ENCODE measurements at places on chromosomes 4 and X.

DNA sequence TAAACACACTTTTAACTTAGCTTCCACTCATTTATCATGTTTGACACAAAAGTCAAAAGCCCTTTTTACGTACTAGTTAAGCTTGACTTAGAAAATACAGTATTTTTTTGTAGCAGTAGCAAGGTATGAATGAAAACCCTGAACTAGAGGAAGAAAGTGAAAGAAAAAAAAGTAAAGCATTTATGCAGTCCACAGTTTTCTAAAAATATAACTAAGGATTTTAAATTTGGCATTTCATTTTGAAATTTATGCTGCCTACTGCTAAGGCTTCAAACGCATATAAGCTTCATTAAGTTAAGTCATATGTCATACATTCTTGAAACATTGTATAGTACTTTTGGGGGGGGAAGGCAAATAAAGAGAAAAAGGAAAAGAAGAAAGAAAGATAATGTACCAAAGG, 201.5 kb downstream of the PDGFC start:
- no peak for DNase-seq

DNA sequence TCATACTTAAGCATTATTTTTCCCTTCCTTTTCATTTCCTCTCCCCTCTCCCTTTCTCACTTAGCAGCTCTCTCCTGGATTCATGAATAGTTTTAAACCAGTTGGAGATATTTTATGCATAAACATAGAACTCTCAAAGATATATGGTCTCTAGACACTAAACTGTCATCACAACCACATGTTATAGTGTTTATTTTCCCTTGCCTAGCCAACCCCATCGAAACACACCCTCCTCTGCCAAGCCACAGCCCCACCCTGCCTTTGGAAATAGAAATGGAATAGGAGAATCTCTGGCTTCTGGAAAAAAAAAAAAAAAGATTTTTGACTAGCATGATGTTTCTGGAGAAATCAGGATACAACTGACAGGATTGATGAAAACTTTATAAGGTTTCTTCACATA, 64.8 kb upstream of the RBPJ start:
- peak; percentile 26 for DNase-seq

- peak; percentile 28 for DNase-seq
Measured at GRCh38 chr4:28009541-28009940, 1148.9 kb downstream of the STIM2 start.

- no peak for DNase-seq
Measured at GRCh38 chrX:44152852-44153251, 179.7 kb upstream of the NDP start.

GRCh38 chrX:18149454-18149853, 71.2 kb downstream of the BEND2 start:
- DNase-seq, result no peak
